Fibroblast of the aortic adventitia (primary cell): ENCODE measurements at places on chromosomes 5 and 9. TPM values are rescaled to one million over a fixed set of nuclear protein-coding genes. Genes with fewer than 3 reads are reported as not detected.

GRCh38 chr9:129174102-129174723 lies 3.8 kb downstream of the IER5L start:
- DNase-seq, result peak; percentile 96

The IFNA2 gene
- not detected in 2 replicates for total RNA-seq

DNA sequence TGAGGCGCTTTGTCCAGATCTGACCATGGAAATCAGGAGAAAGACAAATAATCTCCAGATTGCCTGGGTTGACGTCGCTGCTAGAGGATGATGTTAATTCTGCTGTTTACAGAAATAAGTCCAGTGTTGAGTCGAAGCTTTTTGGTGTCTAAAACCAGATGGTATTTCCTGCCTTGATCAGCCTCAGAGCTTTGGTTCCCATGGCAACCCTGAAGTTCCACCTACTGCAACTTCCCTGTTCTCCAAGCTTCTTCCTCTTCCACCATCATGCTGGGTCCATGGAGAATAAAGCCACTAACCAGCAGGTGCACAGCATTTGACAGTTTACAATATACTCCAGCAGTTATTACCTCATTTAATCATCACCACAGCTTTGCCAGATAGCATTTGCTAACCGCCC lies 18.0 kb upstream of the GABBR2 start:
- DNase-seq, result peak; percentile 57

The CCDC192 gene
- not detected in 2 replicates for total RNA-seq

The SLC4A9 gene
- total RNA-seq, result not detected in 2 replicates

DNA sequence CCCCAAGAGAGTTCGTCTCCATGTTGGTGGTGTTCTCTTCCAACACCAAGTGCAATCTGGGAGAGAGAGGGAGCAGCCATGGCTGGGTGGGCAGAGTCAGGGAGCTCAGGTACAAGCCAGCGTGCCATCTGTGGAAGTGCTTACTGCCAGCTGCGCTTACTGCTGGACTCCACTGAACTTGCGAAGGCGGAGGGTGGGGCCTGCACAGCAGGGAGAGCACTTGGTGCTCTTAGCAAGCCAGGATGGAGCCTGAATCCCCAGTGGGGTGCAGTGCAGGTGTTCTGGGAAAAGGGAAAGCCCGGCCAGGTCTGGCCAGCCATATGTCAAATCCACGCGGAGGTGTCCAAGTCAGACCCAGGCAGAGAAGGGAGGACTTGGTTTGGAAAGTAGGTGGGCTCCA lies 142.0 kb downstream of the FANCC start:
- no peak for DNase-seq

GRCh38 chr5:176738637-176739250 lies 71.6 kb upstream of the UNC5A start:
- DNase-seq, result no peak

- no peak for DNase-seq
Measured at GRCh38 chr5:173752653-173753052, 135.5 kb upstream of the CPEB4 start.

DNA sequence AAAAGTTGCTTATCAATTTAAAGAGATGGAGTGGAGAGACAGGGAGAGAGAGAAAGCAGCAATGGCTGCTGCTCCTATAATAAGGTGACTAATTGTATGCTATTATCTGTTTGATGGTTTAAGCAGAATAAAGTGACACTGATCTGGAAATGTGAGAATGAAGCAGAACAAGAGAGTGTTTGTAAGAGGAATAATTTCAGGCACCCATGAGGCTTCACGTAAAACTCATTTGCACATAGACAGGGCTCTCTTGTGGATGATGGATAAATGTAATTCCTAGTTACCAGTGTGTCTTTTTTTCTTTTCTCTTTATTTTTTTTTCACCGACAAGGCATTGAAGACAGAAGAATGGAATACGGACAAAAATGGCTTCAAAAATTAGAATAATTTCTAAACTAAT lies 228.8 kb upstream of the TYRP1 start:
- no peak for DNase-seq

The PCDHB3 gene
- total RNA-seq, result 0.27 and 0.74 TPM in 2 replicates

The DMGDH gene
- 4.2 and 7.3 TPM in 2 replicates for total RNA-seq

The LEAP2 gene
- total RNA-seq, result 0.18 and 0.74 TPM in 2 replicates

The QRFP gene
- not detected in 2 replicates for total RNA-seq

The FAM151B gene
- total RNA-seq, result 6.8 and 11.2 TPM in 2 replicates
